ENCODE measurements at places on chromosomes 7 and 10.

GRCh38 chr10:79170226-79170752 is 101.5 kb downstream of the ZMIZ1 start:
- DNase-seq, result no peak

GRCh38 chr7:6384327-6384726 is 63.4 kb downstream of the DAGLB start:
- no peak for DNase-seq

GRCh38 chr7:37441386-37441760 is 7.3 kb downstream of the ELMO1 start:
- no peak for DNase-seq

- DNase-seq, result no peak
These were observed 25.3 kb upstream of the PPIF start for GRCh38 chr10:79321951-79322350.

- DNase-seq, result no peak
These were observed 2.9 kb downstream of the PRXL2A start for GRCh38 chr10:80411267-80411668.

GRCh38 chr10:87659571-87660483 is at the start of gene PAPSS2:
PAPSS2 (plus strand) TSS chr10:87659878; CDS start chr10:87659982, 104 bp downstream.
- peak; percentile 66 for DNase-seq

DNA sequence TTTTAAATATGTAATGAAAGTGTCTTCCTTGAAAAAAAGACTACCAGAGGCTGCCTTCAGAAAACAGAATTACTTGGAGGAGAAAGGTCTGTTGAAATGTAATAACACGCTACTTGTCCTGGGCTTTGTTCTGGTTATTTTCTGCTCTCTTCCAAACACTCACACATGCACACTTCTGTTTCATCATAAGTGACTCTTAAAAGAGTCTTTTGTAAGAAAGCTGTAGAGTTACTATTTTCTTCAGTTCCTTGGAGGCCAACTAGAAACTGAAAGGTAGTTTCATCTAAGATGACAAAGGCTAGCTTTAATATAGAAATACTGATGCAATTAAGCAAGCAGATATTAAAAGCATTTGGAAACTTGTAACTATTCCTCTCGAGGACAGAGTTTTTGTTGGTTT is 39.1 kb downstream of the TASOR2 start:
- peak; percentile 43 for DNase-seq

- peak; percentile 38 for DNase-seq
These were observed 180.3 kb upstream of the GRB10 start for GRCh38 chr7:50962962-50963374.

DNA sequence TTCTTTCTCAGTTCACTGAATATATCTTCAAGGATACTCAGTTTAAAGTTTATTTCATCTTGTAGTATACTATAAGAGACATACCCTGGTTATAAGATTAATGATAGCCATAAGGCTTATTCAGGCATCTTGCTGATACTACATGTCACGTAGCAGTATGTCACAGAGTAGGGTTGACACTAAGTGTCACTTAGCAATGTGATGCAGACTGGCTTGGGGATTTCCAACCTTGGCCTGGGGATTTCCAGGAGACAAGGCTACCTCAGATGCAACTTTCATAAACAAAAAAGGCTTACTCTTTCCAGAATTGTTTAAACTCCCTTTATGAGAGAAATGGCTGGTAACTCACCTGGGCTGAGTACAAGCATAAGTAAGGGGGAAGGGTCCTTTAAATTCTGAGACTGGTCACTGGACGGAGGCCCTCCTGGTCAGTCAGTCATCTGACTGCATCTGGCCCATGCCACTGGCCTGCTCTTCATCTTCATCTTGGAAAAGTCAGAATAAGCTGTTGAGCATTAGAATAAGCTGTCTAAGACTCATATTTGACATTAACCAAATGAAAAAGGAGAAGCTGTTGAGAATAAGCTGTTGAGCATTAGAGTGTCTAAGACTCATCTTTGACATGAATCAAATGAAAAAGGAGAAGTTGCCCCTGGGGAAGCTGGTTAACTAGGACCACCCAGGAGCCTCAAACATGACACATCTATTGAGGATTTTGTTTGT is 9.5 kb downstream of the SLC13A1 start:
- no peak for DNase-seq

GRCh38 chr7:17674166-17674942 is 265.9 kb downstream of the SNX13 start:
- no peak for DNase-seq

DNA sequence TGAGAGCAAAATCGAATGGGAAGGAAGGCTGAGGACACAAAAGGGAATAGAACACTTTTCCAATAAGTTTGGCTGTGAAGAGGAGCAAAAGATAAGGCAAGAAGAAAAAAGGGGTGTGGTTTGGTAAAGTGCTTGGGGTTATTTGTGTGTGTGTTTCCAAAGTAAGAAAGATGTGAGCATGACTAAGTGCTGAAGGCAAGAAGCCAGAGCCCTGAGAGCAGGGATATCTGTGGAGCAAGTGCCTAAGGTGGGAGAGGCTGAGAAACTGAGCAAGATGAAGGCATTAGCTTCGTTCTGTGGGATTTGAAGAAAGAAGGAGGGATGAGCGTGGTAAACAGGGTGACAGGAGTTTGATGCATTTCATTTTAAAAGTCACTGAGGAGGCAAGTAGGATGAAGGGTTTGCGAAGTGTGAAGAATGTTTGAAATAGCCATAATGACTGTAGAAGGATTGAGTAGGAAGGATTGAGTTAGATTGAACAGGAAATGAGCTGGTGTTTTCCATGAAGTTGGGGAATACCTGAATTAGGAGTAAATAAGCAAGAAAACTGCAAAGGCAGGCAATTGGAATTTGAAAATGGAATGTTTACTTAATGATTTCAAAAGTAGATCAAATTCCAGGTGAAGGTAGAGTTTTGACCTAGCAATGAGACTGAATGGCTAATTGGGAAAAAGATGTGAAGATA is 19.9 kb upstream of the SP4 start:
- no peak for DNase-seq

DNA sequence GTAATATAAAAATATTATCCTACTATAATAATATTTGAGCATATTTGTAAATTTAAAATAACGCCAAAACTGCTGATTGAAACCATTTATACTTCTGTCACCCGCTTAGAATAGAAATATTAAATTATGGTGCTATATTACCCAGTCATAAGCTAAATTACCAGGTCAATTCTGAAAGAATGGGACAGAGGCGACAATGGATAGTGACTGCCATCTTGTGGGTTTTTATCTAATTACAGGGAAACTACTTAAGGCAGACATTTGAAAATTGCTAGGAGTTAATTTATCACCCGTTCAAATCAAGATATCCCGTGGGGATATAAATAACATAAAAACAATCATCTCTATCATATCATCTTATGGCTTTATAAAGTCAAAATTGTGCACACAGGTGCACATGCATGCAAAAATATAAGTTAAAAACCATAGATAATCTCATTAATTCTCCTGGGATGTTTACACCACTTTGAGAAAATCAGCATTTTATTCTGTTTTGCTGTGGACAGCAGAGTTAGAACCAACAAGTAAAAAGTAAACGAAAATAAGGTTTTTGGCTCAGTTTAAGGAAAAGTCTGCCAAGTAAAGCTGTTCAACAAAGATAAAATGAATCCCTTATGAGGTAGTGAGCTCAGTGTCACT is 41.3 kb upstream of the HPSE2 start:
- no peak for DNase-seq

- peak; percentile 36 for DNase-seq
These were observed 136.5 kb upstream of the ETV1 start for GRCh38 chr7:14125998-14126397.

DNA sequence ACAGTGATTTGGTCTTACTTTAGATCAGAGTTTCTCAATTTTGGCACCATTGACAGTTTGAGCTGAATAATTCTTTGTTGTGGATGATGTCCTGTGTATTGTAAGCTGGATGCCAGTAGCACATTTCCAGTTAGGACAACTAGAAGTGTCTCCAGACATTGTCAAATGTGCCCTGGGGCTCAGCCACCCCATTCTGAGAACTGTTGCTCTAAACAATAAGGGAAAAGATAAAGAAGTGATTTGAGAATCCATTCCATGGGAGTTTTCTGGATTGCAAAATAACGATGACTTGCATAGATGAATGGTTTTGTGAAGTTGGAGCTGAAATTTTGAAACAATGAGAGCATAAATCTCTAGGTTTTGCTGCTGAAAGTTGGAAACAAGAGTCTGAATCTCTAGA is 44.6 kb downstream of the NUP205 start:
- DNase-seq, result peak; percentile 85

DNA sequence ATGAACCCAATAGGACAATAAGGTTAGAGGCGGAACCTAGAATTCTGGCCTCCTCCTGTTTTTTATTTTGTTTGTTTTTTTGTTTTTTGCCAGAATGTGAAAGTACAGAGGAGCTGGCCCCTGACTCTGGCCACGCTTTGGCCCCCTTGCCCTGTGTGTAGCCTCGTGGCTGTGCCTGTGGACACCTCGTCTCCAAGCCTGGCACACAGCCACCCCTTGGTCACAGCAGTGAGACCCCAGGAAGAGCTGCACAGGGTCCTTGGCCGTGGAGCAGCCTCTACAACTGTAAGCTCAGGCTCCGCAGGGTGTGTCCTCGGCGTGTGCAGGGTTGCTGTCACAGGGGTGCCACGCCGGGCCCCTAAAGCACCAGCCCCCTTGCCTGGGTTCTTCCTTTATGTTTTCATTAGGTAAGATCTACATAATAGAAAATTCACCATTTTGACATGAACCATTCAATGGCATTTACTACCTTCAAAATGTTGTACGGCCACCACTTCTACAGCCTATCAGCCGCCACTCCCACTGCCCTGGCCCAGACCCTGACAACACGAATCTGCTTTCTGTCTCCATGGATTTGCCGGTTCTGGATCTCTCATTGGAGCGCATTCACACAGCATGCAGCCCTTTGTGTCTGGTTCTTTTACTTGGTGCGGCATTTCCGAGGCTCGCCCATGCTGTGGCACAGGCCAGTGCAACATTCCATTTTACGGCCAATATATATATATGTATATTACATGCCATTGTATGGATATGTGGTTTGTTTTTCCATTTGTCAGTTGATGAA is 51.0 kb downstream of the AMZ1 start:
- no peak for DNase-seq

DNA sequence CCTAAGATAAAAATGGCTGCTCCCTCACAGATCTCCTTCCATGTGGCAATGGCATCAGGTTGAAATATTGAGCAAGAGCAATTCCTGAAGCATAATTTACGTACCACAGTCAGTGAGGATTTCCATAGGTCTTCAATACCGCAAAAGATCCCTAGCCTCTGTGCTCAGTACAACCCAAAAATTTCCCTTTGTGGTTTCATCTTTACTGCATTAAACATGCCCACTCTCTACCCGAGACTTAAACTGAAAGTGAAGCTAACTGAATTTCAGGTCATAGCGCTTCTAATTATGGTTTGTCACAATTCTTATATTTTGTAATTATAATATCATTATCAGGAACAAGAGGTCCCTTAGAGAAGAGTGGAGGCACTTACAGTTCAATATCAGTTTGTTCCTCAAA is 1071.1 kb downstream of the XPNPEP1 start:
- DNase-seq, result no peak

- no peak for DNase-seq
These were observed 54.2 kb downstream of the CDC123 start for GRCh38 chr10:12250181-12250580.

DNA sequence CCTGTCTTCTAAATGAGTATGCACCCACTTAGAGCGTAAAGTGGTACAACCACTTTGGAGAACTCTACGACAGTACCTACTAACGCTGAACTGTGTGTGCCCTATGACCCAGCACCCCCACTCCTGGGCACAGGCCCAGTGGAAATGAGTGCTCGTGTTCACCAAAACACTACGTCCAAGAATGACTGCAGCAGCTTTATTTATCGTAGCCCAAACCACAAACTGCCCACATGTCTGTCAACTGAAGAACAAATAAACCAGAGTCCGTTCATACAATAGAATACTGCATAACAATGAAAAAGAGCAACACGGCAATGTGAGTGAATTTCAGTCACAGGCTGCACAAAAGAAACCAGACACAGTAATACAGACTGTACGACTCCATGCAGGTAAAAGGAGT is 35.4 kb downstream of the TLL2 start:
- peak; percentile 21 for DNase-seq

Data from amniotic epithelial cell (primary cell).